ENCODE measurements at places on chromosomes 2 and 18.

DNA sequence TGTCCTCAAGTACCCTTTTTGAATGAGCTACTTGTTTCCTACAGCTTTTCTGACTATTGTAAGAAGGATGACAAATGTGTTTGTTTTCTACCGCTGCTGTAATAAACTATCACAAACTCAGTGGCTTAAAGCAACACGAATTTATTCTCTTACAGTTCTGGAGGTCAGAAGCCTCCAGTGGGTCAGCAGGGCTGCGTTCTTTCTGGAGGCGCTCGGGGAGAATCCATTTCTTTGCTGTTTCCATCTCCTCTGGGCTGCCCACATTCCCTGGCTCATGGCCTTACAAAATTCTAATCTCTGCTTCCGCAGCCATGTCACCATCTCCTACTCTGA is 128.5 kb downstream of the SPP2 start:
- DNase-seq, result no peak

- no peak for DNase-seq
These were observed 51.0 kb upstream of the TTC39C start for GRCh38 chr18:23963443-23964165.

GRCh38 chr2:7432436-7432835 is 515.2 kb downstream of the RNF144A start:
- no peak for DNase-seq

GRCh38 chr2:233141901-233142300 is 81.8 kb downstream of the INPP5D start:
- DNase-seq, result no peak

- no peak for DNase-seq
These were observed 130.9 kb downstream of the ANTXR1 start for GRCh38 chr2:69143748-69144360.

Measured in CMK (cell line).